Stimulated activated CD8-positive, alpha-beta memory T cell treated with anti-CD3 and anti-CD28 coated beads, Interleukin-15, amount 100 ng/mL, for 4 hours (primary cell): ENCODE measurements at places on chromosomes 3 and 15.

- DNase-seq: no peak
Measured at GRCh38 chr3:105232553-105232952, 134.2 kb upstream of the ALCAM start.

DNA sequence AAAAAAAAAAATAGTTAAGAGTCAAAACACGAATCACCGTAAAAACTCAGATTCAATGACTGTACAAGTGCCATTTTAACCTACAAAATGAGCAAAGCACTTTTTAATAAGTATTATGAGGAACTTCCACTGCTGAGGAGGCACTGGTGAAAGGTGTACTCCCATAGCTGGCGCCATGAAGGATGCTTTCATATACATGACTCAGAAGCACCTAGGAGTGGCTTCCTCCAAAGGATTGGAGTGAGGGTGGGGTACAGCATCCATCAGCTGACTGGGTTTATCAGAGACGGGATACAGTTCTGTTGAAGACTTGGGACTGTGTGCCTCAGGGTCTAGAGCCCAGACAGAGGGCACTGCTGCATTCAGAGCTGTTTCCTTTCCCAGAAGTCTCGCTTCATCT lies 60.9 kb upstream of the MEX3B start:
- DNase-seq: no peak

GRCh38 chr3:60313951-60314461 lies 937.2 kb downstream of the FHIT start:
- no peak for DNase-seq

- DNase-seq: peak; percentile 64
Measured at GRCh38 chr15:64460206-64460723, at the start of gene ZNF609. ZNF609 (plus strand) TSS chr15:64460578; CDS start chr15:64499420, 38,842 bp downstream.

DNA sequence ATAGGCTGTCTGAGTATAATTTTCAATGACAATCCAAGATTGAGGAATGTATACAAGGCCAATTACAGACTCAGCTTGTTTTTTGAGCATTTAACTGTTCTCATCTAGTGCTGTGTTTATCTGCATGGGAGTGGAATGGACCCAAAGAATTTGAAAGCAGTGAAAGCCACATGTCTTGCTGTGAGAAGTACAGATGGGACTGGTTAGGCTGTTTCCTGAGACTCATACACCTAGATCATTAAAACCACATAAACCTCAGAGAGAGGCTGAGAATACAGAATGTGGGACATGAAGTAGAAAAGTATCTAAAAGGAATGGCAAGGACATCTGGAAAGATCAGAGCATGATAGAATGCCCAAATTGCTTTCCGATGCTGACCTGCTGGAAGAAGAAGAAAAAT lies 224.6 kb downstream of the NLGN1 start:
- no peak for DNase-seq

- no peak for DNase-seq
Measured at GRCh38 chr15:46941241-46941640, 776.1 kb upstream of the SEMA6D start.

- no peak for DNase-seq
Measured at GRCh38 chr3:98722389-98722788, 40.8 kb upstream of the ST3GAL6 start.

- DNase-seq: no peak
Measured at GRCh38 chr3:114582929-114583328, 289.1 kb downstream of the TIGIT start.

- DNase-seq: no peak
Measured at GRCh38 chr3:143538061-143538460, 310.2 kb downstream of the SLC9A9 start.

GRCh38 chr3:171155122-171155700 lies 128.7 kb upstream of the SLC2A2 start:
- no peak for DNase-seq

GRCh38 chr3:62982795-62983455 lies 107.7 kb upstream of the CADPS start:
- DNase-seq: no peak

GRCh38 chr3:187919544-187919943 lies 174.3 kb upstream of the BCL6 start:
- no peak for DNase-seq

DNA sequence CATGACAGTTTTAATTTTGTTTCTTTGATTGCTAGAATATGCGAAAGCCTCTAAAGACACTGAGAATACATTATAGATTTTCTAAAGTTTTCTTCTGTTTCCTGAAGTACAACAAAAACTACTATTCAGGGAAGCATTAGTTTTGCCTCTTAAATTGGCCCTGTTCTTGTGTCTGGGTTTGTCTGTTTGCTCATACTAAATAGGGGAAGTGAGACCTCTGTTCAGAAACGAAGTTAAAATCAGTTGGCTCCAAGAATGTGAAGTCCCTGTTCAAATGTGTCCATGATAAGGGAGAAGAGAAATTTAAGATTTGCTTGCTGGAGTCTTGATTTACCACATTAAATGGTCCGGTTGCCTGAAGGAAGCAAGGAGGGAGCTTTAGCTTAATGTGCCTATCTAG lies 327.3 kb upstream of the GBE1 start:
- no peak for DNase-seq

GRCh38 chr15:94262201-94262600 lies 30.8 kb downstream of the MCTP2 start:
- DNase-seq: no peak

DNA sequence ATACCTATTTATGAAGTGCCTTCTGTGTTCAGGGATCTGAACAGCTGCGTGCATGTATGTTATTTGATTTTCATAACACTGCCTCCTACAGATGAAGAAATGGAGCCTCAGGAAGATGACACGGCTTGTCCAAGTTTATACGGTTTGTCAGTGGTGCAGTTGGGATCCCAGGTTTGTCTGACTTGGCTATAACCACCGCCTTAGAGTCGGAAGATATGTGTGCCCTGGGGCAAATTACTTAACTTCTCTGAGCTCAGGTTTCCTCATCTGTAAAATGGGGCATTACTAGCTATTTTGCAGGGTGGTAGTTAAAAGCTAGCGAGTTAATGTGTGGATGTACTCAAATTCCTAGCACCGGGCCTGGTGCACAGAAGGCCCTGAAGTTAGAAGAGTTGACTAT lies 54.1 kb upstream of the ANP32A start:
- no peak for DNase-seq

- DNase-seq: no peak
Measured at GRCh38 chr3:184558726-184559125, 2.9 kb upstream of the EPHB3 start.

- no peak for DNase-seq
Measured at GRCh38 chr15:66841953-66842681, 140.1 kb downstream of the SMAD6 start.

DNA sequence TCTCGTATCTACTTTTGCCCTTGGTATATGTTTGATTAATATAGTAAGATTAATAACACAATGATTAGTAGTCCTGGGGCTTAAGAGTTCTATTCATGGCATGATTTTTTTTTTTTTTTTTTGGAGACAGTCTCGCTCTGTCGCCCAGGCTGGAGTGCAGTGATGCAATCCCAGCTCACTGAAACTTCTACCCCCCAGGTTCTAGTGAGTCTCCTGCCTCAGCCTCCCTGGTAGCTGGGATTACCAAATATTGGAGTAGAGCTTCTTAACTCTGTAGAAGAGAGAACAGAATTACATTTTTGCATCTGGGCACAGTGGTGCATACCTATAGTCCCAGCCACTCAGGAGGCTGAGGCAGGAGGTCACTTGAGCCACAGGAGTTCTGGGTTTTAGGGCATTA lies 58.9 kb downstream of the RAB7A start:
- no peak for DNase-seq

DNA sequence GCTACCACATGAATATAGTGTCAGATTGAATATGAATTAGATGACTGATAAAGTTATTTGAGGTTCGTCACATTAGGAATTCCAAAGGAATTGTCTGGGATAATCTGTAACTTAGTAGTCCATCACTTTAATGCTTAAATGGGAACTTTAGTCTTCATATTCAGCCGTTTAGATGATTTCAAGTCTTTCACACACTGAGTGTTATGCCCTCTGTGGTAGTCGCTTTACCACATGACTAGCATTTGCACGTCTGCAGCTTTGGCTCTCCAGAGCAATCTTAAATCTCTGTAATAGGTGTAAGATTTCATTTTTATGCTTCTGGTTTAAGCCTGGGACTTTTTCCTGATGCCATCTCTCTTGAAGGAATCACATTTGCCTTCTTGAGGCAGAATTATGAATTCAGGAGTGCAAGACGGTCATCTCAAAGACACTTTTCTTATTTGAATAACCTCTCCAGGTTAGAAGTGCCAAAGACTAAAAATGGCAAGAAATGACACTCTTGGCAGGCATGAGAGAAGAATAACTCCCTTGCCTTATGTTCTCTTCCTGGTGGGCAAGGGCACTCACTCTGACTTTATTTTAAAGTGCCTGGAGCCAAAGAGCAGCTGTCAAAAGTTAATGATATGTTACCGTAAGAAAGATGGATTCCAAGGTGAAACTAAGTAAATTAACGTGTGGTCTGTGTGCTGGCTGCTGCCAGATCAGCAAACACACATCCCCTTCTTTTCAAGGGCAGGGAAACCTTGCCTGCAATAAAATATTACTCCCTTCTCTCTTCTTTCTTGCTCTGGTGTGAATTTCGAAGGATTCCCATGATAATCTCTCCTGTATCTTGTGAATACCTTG lies 153.3 kb downstream of the B3GALNT1 start:
- no peak for DNase-seq

GRCh38 chr3:24220859-24221657 lies 273.6 kb downstream of the THRB start:
- DNase-seq: no peak

DNA sequence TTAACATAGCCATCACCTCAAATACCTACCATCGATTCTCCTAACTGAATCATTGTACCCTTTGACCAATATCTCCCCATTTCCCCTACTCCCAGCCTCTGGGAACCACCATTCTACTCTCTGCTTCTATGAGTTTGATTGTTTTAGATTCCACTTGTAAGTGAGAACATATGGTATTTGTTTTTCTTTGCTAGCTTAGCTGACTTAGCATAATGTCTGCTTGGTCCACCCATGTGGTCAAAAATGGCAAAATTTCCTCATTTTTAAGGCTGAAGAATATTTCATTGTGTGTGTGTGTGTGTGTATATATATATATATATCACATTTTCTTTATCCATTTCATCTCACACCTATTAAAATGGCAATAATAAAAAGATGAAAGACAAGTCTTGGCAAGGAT lies 469.3 kb downstream of the FHIT start:
- no peak for DNase-seq
